Hematopoietic multipotent progenitor cell treated with erythropoietin and hydrocortisone succinate and interleukin-3 and kit ligand, for 4 days (in vitro differentiated cells): ENCODE measurements at places on chromosomes 4 and X.

DNA sequence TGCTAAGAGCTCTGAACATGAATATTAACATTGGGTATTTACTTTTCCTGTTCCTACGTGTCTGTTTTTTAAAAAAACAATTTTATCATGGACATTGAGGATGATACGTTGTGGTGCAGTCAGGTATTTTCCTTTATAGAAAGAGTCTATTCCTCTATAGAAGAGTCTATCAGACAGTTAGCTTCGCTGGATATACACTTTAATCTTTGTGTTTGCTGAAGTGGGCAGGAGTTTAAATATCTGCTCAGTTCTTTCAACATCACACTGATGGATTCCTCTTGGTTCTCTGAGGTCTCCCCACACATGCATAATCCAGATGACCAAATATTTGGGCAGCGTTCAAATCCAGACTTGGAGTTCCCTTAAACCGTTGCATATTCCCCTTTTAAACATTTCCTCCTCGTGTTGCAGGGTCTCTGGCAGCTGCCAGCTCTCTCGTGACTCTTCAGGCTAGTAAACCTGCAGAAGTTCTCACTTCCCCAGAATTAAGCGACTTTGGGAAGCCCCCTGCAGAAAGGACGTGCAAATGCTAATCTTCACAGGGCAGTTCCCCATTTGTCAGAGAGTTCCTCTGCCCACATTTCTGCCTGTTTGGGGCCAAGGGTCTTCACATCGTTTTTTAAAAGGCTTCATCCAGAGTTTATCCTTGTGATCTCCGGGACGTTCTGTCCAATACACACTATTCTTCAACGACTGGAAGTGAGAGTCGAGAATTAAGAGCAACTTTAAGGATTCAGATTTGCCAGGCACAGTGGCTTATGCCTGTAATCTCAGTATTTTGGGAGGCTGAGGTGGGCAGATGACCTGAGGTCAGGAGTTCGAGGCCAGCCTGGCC lies 20.5 kb upstream of the DHRSX start:
- DNase-seq = peak; percentile 48

DNA sequence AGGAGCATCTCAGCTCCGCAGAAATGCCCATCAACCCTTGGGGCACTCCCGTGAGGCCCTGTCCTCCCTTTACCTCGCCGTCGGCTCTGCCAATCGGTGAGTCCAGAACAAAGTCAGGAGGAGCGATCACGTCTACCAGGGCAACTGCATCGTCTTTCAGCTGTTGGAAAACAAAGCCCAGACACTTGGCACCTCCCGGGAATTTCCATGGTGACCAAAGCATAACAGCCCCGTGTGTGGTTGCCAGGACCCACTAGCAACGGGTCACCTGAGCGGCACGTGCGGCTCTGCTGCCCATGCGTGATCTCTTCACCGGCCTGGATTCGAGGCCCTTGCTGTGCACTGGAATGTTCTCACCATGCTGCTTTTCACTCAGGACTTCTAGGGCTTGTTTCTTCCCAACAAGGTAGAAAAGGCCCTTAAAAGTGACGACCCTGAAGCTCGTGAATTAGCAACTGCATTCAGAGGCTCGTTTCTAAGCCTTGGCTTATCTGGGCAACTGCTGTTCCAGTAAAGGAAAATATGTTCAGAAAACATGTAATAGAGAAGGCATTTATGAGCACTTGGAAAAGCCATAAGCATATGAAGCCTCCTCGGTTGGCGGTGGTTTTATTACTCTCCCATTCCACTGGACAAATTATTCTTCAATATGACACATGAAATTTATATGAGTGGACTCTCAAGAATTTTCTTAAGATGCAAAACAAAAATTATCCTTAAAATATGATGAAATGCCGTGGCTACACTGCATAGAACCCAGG lies 69.5 kb downstream of the ACOX3 start:
- DNase-seq = no peak

DNA sequence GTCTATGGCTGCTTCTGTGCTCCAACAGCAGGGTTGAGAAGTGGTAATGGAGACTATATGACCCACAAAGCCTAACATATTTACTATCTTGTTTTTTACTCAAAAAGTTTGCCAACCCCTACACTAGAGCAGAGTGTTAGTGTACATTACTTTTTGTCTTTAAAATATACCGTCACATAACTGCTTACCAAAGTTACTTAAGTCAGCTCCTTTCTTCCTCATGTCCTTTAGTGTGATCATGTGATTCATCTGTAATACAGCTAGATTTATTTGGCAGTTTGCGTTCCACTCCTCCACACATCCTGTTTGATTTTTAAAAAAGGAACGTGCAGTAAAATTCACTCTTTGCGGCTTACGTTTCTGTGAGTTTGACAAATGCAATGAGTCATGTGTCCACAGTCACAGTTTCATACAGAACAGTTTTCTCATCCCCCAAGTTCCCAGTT lies 162.4 kb upstream of the GPRIN3 start:
- peak; percentile 85 for DNase-seq

DNA sequence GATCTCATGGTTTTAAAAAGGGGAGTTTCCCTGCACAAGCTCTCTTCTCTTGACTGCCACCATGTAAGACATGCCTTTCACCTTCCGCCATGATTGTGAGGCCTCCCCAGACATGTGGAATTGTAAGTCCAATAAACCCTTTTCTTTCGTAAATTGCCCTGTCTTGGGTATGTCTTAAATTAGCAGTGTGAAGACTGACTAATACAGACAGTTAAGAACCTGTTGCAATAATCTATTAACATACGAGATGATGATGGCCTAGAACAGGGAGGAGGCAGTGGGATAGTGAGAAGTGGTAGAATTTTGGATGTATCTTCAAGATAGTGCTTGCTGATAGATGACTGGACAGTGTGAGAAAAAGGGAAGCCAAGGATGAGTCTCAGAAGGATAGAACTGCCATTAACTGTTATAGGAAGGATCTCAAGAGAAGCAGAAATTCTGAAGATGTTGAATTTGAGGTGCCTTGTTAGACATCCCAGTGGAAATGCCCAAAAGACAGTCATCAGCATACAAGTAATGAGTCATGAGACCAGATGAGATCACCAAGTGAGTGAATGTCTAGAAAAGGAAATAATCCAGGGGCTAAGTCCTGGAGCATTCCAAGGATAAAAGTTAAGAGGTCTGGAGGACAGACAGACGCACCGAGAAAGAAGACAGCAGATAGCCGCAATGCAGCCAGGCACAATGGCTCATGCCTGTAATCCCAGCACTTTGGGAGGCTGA lies 38.8 kb upstream of the UGDH start:
- DNase-seq = no peak

DNA sequence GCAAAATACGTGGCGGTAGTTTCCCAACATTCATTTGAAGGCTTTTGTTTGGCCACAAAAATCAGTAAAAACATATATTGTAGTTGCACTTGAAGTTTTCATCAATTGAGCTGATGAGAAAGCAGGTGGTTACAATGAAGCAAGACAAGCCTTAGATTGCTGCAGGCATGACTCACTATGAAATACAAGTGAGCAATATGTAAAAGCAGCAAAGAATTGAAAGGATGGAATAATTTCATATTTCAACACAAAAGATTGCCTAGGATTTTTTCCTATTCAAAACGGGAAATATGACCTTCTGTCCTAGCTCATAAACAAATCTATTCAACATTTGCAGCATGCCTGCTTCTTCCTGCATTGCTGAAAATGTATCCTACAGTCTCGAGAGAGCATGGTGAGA lies 190.9 kb upstream of the BANK1 start:
- DNase-seq = no peak

- DNase-seq = no peak
Measured at GRCh38 chr4:169229571-169230028, 41.2 kb downstream of the SH3RF1 start.

DNA sequence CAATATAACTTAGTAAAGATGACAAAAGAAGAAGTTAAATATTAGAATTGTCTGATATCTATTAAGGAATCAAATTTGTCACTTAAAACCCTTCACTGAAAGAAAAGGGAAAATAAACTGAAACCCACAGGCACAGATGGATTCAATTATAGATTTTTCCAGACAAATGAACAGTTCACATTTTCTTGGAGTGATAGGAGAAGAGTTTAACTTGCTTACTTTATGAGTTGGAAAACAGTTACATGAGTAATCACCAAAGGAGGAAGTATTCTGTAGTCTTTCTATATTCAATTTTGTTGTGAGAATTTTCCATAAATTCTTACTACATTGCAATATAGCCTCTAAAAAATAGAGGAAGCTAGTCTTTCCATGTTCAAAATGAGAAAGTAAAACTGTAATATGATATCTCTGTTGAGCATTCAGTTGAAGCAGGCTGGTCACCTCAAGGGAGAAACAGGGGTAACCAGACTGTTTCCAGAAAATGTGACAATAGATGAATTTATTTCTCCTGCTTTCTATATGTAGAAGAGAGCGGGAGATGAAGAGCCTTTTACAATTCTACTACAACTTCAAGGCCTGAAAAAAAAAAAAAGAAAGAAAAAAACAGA lies 330.3 kb upstream of the EPHA5 start:
- no peak for DNase-seq

DNA sequence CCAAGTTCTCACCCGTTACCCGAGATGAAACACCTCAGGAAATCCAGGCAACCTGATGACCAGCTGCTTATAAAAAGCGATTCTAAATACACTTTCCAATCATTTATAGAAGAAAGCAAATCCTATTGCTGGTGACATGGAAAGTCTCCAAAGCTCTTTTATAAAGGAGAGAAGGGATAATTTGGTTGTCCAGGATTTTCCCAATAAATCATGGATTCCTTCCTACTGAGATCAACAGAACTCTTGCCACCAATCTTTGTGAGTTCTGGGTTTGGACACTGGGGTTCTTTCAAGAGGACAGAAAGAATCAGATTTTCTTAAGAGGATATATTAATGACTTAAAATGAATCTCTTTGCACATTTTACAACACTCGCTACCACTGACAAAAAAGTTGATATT lies 24.7 kb upstream of the SOD3 start:
- DNase-seq = no peak

GRCh38 chr4:61992351-61992750 lies 792.2 kb downstream of the ADGRL3 start:
- no peak for DNase-seq

DNA sequence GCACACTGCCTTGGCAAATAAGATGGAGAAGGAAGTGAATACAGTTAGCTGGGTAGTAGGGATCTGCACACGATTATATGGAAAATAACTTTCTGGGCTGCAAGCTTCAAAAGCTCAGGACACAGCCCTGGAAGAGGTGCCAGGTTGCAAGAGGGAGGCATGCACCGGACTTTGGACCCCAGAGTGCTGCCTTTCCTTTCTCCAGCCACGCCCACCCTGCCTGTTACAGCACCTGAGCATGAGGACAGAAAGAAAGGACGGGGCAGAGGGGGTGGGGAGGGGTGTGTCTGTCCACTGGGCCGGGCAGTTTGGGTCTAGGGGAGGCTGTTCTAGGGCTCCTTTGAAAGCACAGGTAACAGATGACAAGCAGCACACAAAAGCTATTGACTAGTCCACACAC lies 152.8 kb downstream of the ENPP6 start:
- no peak for DNase-seq

DNA sequence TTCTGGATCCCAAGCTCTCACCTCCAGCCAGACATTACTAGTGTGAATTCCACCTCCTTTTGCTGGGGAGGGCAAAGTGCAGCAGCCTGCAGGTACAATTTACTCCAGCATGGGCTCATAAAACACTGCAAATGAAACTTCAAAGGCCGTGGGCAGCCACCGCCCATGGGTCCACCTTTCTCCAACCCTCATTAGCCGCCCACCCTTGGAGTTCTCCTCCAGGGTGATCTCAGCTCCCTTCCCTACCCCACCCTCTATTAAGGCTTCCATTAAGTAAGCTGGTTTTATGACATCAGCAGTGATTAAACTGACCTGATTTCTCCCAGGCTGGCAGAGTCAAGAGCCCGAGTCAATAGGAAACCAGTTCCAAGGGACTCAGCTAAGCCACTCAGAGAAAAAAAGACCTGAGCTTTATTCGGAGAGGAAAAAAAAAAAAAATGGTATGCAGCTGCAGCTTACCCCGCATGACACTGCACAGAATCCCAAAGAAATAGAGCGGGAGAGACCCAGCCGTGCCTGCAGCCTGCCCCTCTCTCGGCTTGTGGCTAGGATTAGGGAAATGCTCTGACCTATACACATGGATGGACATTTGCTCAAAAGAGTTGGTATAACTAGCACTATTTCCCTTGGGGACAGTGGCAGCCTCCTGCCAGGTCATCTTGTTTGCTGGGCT lies 319.6 kb downstream of the PTTG2 start:
- no peak for DNase-seq

DNA sequence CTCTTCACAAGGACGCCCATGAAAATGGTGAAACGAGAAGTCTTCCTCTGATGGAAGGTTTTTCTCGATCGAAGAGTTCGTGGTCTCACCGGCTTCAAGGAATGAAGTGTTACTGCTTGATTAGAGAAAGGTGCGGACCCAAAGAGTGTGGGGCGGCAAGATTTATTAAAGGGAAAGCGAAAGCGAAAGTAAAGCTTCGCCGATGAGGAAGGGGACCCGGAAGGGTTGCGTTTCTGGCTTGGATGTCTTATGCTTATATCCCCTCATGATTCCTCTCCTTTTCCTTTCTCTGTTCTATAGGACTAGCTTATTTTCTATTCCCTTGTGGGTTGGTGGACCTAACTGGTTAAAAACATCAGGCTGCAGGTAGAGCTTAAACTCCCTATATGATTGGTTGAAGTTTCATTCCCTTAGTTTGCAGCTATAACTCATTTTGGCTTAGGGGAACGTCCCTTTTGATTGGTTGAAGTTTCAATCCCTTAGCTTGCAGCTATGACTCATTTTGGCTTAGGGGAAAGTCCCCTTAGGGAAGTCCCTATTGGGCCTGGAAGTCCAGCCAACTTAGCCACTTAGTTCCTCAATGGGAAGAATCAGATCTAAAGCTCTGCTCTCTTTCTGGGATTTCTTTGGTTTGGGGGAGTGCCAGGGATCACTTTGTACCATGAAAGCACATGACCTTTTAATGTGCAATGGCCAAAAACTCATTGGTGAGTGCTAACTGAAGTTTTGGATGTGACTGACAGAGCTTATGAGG lies 1025.0 kb upstream of the PCDH10 start:
- no peak for DNase-seq

- DNase-seq = peak; percentile 6
Measured at GRCh38 chrX:118272242-118272641, 73.7 kb upstream of the WDR44 start.

DNA sequence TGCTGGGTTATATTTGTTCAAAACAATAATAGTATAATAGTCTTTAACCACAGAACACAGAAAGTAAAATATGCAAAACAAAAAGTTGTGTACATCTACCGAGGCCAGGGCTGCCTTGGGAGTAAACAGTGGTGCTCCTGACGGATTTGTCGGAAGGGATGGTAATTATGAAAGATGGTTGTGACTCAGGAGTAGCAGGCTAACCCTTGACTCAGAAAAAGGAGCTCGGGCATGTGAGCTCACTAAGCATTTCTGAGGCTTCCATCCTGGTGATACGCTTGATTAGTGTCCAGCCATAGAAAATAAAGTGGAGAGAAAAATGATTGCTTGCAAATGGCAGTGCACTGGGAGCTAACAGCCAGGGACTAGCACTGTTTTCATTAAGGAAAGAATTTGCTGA lies 53.2 kb upstream of the SPANXB1 start:
- no peak for DNase-seq

GRCh38 chr4:170030121-170030520 lies 3.9 kb upstream of the MFAP3L start:
- DNase-seq = no peak
